ENCODE measurements at places on chromosomes 6 and 20.

DNA sequence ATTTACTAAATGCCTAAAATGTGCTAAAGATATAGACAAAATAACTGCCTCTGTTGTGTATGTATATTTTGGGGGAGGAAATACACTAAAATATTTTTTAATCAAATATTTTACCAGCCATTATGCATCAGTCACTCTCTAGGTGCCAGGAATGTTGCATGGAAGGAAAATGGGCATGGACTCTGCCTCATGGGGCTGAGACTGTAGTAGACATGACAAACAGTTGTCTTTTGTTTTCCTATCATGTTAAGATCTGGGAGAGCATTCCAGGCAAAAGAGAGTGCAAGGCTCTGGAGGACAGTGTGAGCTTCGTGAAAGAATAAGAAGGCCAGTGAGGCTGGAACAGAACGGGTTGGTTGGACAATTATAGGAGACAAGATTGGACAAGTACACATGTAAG is 26.5 kb downstream of the HLA-DOB start:
- no peak for DNase-seq

DNA sequence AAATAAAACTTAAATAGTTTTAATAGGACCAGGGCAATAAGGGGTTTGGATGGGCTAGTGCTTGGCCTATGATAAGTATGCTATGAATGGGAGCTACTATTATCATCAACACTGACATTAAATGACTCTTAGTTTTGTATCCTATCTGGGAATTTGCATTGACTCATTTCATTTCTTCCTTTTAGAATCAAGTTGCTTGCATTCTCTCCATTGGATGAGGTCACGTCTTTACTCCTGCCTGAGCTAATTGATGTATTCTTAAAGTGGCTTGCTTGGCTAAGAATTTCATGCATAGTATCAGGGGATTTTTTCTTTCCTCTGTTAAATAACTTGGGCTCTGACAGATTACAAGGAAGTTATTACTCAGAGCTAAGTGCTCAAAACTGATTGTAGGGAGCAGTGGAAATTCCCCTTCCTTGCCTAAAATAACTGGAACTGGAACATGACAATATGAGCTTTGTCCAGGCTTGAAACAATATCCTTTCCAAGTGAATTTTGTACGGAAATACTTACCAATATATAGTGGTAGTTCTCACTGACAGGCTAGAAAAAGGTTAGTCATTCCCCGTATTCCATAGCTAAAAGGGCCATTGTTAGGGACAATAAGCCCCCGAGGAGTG is 169.9 kb downstream of the BCAS1 start:
- no peak for DNase-seq

DNA sequence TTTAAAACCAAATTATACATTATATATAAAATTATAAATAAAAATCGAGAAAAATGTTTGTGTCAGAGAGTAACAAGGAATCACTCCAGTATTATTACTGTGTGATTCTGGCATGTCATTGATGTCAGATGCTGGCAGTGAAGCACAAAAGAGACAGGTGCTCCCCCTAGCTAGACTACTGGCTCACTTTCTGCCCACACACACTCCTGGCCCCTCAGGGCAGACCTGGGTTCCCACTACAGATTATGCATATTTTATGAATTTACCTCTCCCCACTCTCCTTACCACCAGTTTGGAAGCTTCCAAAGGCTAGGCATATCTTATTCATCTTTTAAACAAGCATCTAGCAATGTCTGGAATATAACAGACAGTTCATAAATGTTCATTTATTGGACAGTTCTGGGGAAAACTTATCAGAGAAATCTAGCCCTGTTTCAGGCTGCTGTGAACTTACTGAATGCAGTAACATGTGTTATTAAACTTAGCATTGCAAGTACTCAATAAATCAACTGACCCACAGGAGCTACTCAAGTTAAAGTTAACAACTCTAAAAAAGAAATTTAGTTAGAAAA is 12.8 kb downstream of the SNX3 start:
- no peak for DNase-seq

GRCh38 chr6:68779366-68779765 is 144.3 kb downstream of the ADGRB3 start:
- DNase-seq, result no peak

- DNase-seq, result peak; percentile 14
Measured at GRCh38 chr20:11676630-11677287, 240.9 kb upstream of the BTBD3 start.

DNA sequence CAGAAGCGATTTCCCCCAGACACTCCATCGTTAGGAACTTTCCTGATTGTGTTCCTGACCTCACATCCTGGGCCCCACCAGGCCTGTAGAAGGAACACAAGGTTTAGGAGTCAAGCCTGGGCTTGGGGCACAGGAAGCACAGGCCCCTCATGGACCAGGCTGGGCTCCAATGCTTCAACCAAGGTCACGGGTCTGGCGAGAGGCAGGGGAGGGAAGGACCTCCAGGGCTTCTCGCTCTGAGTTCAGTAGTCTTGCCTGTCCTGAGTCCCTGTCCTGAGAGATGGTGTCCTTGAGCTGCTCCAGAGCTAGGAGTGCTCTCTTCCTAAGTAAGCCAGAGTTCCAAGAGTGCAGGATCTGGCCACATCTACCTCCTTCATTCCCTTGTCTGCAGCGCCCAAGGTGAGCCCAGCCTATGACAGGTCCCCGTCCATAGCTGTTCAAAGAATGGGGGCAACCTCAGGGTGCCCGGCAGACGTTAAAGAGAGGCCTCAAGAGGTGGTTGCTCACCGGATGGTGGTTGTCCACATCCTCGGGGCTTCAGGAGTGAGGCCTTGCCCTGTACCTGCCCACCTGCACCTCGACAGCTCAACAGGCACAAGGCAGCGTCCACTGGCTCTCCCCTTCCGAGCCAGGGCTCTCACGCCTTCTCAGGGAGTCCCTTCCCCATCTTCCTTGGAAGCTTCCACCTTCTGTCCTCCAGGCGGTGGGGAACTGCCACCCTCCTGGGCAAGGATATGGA is 1.6 kb upstream of the TUBB1 start:
- DNase-seq, result no peak

DNA sequence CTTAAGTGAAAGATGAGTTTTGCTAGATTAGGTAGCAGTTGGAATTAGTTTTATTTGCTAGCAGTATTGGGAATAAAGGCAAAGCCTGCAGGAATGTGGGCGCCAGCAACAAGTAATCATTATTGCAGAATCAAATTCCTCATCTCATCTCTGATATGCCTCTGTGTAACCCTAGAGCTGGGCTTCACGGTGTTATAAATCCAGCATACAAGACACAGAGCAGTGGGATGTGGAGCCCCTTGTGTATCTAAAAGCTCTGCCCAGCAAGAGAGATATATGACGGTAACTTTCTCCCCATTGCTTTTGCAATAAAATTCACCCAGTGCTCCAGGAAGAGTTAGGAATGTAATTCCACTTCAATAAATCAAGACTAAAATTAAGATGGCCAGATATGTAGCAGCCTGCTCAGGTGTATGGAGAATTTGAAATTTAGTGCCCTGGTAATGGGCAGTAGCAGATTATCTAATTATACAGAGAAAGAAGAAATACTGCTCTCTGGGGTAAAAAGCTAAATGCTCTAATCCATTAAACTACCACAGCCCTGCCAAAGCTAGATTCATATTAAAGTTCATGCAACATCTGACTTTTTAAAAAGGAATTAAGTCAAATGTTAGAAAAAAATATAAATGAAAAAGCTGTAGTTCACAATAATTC is 5.6 kb upstream of the BLOC1S5 start:
- DNase-seq, result no peak

DNA sequence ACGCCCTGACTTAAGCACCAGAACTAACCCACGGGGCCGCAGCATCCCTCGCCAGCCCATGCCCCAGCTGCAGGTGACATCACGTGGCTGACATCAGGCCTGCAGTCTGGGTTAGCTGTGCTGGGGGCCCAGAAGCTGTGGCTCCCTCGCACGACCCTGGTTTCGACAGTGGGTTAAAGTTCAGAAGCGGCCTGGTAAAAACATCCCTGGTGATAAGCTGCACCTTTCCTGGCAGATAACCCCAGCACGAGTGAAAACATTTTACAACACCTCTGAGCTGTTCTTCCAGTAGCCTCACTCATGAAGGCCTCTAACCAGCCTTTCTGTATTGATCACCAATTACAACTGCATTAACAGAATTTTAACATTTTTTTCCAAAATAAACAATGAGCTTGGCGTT is 136.4 kb upstream of the RREB1 start:
- peak; percentile 89 for DNase-seq

- no peak for DNase-seq
Measured at GRCh38 chr6:32941214-32941768, 463 bp upstream of the HLA-DMB start.

DNA sequence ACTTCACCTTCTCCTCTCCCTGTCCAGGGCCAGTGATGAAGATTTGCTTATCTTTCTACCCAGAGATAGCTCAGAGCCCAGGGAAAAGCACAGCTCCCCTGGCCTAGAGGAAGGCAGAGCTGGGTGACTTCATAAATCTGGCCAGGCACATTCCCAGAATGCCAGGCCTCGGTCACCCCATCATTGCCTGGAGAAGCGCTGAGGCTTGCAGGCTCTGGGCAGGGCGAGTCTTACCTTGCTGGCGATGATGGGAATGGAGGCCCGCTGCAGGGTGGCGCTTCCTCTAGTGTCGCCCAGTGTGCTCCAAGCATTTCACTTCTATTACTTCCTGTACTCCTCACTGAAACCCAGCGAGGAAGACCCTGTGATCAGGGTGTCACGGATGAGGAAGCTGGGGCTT is 60.1 kb downstream of the DAAM2 start:
- no peak for DNase-seq

GRCh38 chr6:28597217-28597835 is 71.6 kb downstream of the GPX5 start:
- DNase-seq, result no peak

DNA sequence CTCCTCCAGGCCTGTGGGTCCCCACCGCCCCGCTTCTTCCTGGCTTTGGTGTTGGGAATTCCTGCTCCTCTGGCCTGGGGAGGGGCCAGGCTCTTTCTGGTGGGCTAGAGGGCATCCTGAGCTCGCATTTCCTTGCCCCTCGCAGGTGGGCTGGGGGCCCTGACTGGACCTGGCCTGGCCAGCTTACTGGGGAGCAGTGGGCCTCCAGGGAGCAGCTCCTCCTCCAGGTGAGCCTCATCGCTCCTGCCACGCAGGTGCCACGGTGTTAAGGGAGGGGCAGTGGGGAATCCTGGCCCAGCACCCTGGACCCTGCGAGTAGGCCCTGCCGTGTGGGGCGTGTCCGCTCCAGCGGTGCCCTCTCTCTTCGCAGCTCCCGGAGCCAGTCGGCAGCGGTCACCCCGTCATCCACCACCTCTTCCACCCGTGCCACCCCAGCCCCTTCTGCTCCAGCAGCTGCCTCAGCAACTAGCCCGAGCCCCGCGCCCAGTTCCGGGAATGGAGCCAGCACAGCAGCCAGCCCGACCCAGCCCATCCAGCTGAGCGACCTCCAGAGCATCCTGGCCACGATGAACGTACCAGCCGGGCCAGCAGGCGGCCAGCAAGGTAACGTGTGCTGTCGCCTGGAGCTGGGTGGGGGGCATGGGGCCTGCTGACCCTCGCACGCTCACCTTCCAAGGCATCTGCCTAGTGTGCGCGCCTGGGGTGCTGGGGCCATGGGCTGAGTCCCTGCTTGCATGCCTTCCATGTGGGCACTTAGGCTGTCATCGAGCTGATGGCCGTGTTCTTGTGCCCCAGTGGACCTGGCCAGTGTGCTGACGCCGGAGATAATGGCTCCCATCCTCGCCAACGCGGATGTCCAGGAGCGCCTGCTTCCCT is 4.7 kb downstream of the ADRM1 start:
- DNase-seq, result no peak

GRCh38 chr6:27814665-27815424 is 97.4 kb downstream of the OR2B2 start:
- DNase-seq, result peak; percentile 97

DNA sequence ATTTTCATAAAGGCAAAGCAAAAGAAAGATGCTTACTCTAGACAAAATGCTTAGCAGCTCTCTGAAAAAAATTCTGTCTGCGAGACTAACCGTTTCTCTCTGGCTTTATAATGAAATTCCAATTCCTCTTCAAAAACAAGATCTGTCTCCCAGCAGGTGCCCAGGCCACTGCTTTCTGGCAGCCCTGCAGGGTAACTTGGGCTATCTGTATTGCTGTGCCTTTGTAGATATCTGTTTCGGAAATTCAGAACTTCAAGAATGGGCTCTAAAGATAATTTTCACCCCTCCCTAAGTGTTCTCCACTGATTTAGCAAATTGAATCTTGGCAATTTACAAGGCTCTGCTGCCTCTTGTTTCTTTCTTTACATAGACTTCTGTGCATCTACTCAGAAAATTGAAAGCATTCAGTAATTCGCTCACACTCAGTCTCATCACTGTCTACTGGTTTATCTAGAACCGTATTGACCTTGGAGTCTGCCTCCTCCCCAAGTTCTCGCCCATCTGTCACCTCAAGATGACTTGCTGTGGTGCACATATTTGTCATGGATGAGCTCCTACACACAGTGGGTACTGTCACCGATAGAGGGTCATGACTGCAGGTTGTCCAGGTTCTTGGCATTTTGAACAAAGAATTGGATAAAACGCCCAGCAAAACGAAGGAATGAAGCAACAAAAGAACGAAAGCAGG is 26.4 kb upstream of the FABP7 start:
- no peak for DNase-seq

DNA sequence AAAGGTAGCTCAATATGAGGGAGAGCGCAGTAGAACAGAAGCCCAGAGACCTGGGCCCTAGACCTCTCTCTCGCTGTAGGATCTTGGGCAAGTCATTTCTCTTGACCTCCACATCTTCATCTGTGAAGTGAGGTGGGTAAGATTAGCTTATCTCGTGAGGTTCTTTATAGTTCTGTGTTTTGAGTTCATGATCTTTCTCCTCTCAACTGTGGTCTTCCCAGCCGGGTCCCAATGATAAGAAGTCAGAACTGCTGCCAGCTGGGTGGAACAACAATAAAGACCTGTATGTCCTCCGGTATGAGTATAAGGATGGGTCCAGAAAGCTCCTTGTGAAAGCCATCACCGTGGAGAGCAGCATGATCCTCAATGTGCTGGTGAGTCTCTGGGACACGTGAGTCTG is 6.9 kb downstream of the PSMF1 start:
- DNase-seq, result no peak

GRCh38 chr20:37316775-37317170 is 27.3 kb downstream of the MANBAL start:
- no peak for DNase-seq

DNA sequence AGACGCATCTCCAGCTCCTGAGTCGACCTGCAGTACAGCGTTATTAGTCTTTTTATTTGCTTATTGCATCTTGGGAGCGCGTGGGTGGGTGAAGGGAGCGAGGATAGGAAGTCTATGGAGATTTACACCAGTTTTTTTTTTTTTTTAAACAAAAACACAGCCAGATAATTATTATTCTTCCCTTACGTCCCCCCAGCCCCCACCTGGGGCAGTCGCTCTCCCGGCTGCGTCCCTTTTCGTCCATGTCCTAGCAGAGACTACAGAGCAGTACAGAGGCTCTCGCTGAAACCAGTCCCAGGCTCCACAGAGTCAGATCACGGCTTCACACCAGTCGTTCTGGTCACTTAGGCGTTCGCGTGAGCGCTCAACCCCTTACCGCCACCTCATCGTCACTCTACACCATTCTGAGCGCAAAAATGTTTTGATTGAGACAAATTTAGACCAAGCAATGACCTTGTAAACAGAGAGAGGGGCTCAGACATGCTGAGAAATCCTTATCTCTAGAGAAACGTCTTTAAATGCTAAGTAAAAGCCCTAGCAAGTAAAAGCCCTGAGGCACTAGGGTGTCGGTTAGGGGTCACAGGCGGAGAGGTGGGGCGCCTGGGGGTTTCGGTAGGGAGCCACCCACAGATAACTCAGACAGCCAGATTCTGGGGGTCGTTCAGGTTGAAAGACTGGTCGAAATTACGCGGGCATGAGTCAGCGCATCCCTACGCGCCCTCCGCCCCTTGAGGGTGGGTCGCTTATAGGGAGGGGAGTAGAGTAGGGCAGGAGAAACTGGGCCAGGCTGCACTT is 975 bp upstream of the PPT2 start:
- peak; percentile 78 for DNase-seq

GRCh38 chr6:137829641-137830083 is 37.4 kb upstream of the TNFAIP3 start:
- peak; percentile 52 for DNase-seq
